ENCODE measurements at places on chromosomes 7 and 10. TPM values are rescaled to one million over a fixed set of nuclear protein-coding genes. Genes with fewer than 3 reads are reported as not detected.

The NPTX2 gene
- total RNA-seq, result 6.1 TPM

The ZNF722 gene
- not detected for total RNA-seq

The SKIDA1 gene
- total RNA-seq, result 6.9 TPM

The CCL24 gene
- total RNA-seq, result not detected

The CDK14 gene
- total RNA-seq, result 63.7 TPM

The CPN1 gene
- not detected for total RNA-seq

The AMPH gene
- 47.0 TPM for total RNA-seq

The RADIL gene
- 3.7 TPM for total RNA-seq

The TBXAS1 gene
- 1.2 TPM for total RNA-seq

The AOAH gene
- total RNA-seq, result 3.4 TPM

The IDI2 gene
- not detected for total RNA-seq

The EBF3 gene
- total RNA-seq, result 0.74 TPM

The SVIL gene
- total RNA-seq, result 27.5 TPM

The PKD1L1 gene
- 0.25 TPM for total RNA-seq

The PBLD gene
- 5.4 TPM for total RNA-seq

The GSTO2 gene
- total RNA-seq, result 1.7 TPM

The C10orf67 gene
- 0.25 TPM for total RNA-seq

The NEUROG3 gene
- not detected for total RNA-seq

The USP54 gene
- total RNA-seq, result 29.3 TPM

The AEBP1 gene
- 7.9 TPM for total RNA-seq

The SPDYE17 gene
- total RNA-seq, result not detected

The PRF1 gene
- total RNA-seq, result 0.25 TPM

The NAPEPLD gene
- total RNA-seq, result 17.2 TPM

The PTF1A gene
- total RNA-seq, result not detected

All from temporal lobe (tissue), 4 donors.